ENCODE measurements at places on chromosomes 11 and 22.
A peak's percentile ranks its signal among the peaks of the same experiment; 100 is the strongest.

DNA sequence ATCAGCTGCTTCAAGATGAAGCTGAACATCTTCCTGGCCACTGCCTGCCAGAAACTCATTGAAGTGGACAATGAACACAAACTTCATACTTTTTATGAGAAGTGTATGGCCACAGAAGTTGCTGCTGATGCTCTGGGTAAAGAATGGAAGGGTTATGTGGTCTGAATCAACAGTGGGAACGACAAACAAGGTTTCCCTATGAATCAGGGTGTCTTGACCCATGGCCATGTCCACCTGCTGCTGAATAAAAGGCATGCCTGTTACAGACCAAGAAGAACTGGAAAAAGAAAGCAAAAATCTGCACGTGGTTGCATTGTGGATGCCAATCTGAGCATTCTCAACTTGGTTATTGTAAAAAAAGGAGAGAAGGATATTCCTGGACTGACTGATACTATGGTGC lies 22.2 kb upstream of the BIRC3 start:
- DNase-seq = no peak

DNA sequence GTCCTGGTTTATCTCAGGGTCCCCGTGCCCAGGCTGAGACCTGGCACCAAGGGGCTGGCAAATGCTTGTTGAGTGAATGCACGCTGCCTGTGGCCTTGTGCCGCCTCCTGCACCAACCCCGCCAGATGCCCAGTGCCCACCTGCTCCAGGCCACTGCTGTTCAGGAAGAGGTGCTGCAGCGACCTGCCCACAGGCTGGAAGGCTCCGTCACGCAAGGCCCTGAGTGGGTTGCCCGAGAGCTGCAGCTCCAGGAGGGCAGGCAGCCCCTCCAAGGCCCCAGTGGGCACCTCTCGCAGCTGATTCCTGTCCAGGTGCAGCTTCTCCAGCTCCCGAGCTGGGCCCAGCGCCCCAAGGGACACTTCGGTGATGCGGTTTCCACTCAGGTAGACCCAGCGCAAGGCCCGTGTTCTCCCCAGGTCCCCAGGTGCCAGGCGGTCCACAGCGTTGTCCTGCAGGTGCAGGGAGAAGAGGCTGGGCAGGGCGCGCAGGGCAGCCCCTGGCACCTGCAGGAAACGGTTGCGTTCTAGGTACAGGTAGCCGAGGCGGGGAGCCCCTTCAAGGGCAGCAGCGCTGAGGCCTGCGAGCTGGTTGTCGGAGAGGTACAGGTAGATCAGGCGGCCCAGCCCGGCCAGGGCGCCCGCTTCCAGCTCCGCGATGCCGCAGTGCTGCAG lies 3.6 kb downstream of the CHADL start:
- DNase-seq = no peak

DNA sequence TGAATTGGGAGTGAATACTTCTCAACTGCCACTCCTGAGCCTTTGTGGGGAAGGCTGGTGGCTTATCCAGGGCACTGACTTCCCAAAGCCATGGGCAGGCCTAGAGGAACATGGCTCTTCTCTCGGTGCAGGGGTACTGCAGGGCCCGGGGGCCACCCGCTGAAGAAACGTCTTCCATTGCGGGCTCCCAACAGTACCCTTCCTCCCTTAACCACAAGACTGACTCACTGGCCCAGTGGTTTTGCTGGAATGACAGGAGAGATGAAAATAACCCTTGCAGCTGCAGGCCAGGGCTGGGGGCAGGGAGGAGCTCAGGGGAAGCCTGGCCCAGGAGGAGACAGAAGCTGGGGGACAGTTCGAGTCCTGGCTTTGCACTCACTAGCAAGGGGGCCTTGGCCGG lies 13.5 kb downstream of the TXN2 start:
- DNase-seq = peak; percentile 81

DNA sequence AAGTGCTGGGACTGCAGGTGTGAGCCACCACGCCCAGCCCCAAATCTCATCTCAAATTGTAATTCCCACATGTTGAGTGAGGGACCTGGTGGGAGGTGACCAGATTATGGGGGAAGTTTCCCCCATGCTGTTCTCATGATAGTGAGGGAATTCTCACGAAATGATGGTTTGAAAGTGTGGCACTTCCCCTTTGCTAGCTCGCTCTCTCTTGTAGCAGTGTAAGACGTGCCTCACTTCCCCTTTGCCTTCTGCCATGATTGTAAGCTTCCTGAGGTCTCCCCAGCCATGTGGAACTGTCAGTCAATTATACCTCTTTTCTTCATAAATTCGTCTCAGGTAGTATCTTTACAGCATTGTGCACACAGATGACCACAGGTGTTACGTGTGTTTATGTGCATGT lies 357.8 kb downstream of the CADM1 start:
- no peak for DNase-seq

GRCh38 chr22:41522813-41523212 lies 21.5 kb downstream of the POLR3H start:
- no peak for DNase-seq

GRCh38 chr11:99973993-99974392 lies 713.1 kb upstream of the ARHGAP42 start:
- no peak for DNase-seq

DNA sequence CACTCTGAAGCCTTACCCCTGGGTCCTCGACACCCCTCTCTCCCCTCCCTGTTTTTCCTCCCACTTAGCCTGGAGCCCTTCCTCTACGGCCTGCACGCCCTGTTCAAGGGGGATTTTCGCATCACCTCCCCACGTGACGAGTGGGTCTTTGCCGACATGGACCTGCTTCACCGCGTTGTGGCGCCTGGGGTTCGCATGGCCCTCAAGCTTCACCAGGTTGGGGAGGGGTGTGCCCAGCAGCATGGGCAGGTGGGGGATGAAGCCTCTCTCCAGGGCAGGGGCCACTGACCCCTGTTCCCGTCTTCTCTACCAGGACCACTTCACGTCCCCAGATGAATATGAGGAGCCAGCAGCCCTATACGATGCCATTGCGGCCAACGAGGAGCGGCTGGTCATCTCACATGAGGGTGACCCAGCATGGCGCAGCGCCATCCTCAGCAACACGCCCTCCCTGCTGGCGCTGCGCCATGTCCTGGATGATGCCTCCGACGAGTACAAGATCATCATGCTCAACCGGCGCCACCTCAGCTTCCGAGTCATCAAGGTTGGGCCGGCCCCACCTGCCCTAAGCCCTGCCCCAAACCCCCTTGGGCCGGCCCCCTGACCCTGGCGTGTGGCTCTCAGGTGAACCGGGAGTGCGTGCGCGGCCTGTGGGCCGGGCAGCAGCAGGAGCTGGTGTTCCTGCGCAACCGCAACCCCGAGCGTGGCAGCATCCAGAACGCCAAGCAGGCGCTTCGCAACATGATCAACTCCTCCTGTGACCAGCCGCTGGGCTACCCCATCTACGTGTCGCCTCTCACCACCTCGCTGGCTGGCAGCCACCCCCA lies 2.8 kb upstream of the SIPA1 start:
- no peak for DNase-seq

DNA sequence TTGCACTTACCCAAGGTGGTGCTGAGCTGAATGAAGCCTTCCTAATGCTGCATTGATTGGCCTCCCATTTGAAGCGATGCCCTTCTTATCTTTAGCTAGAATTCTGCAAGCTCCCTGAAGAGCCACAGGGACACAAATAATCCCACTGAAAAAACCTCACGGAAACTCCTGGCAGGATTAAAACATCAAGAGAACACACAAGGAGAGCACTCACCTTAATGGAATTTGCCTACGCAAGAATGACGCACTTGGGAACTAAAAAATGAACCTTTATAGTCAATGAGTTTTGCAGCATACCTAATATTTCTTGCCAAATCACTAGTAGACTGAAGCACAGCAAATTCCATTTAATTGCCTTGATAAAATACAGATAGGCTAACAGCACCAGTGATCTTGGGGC lies 232.8 kb upstream of the UBASH3B start:
- no peak for DNase-seq

GRCh38 chr11:20038412-20038811 lies 121.9 kb downstream of the DBX1 start:
- DNase-seq = no peak

DNA sequence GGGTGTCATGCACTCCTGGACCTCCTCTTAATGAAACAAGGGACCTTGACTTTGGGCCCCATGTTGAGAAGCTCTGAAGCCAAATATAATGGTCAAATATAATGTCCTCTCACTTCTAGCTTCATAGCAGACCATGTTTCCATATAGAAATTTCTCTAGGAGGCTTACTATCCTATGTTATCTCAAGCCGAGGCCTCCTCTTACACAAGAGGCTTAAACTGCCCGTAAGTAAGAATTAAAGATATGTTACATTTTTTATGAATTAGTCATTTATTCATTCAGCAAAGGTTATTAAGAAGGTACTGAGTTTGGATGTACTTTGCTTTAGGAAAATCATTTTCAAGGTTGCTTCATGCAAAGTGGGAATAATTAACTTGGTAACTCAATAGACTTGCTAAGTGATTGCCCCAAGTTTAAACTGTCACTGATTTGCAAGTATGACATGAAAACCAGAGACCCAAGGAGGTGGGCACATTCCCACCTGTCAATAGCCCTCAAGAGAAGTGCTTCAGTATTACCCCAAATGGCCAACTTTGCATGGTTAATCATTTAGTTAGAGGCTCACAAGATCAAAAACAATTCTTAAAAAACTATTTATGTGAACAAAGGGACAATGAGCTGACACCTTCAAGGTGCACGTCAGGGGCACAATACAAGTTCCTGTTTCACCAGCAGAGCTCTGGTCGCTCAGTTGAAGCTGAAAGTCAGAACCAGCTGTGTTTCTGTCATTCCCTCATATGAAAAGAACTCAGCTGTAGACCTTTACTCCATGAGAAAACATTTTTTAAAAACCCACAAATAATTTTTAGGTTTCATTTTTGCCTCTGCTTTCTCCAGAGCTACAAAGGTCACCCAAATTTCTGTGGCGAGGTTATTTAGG lies 20.9 kb downstream of the BDNF start:
- DNase-seq = no peak

- DNase-seq = no peak
Observed at GRCh38 chr11:69167130-69167915, 11.6 kb downstream of the SMIM38 start.

DNA sequence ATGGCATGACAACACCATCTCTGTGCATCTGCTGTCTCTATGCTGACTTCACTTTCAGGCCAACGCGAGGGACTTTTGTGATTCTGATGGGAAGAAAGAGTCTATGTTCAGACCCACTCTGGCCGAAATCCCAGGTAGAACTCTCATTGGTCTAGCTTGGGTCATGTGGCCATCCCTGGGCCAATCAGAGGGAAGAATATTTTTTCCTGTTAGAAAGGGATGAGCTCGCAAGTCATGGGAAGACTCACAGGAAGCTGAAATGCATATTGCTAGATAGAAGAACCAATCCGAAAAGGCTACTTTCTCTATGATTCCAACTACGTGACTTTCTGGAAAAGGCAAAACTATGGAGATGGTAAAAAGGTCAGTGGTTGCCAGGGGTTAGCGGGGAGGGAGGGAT lies 56.0 kb upstream of the LINC01488 start:
- no peak for DNase-seq

Measured in AG09319 (cell line).